ENCODE measurements at places on chromosomes 13 and 19.

- DNase-seq, result no peak
These were observed 70.5 kb upstream of the ZNF420 start for GRCh38 chr19:37007587-37008220.

DNA sequence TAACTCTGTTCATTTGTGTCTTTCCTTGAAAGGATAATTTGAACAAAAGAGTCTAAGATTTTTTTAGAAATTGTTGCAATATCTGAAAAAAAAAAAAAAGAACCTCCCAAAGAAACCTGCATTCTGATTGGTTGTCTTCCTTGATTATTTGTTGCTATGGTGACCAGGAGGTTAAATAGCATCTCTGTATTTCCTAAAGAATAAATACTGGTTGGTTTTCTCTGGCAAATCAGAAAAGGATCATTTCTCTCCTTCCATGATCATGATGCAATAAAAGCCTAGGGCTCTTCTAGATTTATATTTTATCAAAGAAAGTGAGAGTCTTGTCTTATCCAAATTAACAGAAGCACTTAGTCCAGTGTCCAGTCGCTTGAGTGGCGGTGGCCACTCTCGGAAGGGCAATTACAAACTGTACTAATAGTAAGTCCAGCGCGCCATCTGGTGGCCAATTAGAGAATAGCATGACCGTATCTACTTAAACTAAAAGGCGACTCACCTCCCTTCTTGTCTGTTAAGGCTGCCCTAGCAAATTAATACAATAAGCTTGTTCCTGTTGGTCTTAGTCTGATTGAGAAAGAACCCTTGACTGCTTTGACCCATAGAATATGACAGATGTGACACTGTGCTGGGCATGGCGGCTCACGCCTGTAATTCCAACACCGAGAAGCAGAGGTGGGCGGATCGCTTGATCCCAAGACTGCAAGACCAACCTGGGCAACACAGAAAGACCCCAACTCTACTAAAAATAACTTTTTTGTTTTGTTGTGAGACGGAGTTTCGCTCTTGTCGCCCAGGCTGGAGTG is 47.0 kb upstream of the PNMA8B start:
- peak; percentile 54 for DNase-seq

- no peak for DNase-seq
These were observed 3.4 kb downstream of the TMEM145 start for GRCh38 chr19:42316223-42317211.

- DNase-seq, result no peak
These were observed 32.2 kb upstream of the DOCK9 start for GRCh38 chr13:99009987-99010551.

DNA sequence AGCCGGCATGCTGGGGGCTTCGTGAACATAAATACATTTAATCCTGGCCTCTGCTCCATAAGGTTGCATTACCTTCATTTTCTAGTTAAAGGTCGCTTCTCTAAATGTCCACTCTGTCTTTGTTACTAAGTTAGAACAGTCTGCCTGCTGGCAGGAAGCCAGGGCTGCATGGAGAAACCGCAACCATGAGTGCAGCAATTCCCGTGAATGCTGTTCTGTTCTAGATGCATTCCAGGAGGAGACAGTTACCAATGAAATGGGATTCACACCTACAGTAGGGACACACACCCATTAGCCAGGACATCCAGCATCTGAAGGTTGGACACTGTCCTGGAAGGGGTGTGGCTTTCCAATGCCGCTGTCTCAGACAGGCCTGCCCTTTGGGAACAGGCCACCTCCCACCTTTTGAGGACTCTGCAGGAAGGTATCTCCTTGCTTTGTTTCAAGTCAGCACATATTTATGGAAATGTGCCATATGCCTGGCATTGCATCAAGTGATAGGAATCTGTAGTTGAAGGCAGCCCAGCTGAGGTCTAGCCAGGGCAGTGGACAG is 129.7 kb downstream of the SLC7A1 start:
- DNase-seq, result no peak

DNA sequence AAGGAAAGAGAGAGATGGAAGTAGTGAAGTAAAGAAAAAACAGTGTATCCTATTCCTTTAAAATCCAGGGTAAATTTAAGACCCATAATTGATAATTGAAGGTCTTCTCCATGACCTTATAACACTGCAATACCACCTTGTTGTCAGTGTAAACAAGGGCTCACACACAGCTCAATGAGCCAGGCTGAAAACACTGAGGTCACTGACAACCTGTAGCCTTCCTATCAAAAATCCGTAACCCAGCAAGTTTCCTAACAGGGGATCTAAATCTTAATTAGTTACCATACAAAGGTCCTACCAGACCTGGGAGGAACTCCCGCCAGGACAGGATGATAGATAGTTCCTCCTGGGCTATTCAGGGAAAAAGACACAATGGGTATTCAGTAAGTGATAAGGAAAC is 1677.1 kb downstream of the OLFM4 start:
- no peak for DNase-seq

DNA sequence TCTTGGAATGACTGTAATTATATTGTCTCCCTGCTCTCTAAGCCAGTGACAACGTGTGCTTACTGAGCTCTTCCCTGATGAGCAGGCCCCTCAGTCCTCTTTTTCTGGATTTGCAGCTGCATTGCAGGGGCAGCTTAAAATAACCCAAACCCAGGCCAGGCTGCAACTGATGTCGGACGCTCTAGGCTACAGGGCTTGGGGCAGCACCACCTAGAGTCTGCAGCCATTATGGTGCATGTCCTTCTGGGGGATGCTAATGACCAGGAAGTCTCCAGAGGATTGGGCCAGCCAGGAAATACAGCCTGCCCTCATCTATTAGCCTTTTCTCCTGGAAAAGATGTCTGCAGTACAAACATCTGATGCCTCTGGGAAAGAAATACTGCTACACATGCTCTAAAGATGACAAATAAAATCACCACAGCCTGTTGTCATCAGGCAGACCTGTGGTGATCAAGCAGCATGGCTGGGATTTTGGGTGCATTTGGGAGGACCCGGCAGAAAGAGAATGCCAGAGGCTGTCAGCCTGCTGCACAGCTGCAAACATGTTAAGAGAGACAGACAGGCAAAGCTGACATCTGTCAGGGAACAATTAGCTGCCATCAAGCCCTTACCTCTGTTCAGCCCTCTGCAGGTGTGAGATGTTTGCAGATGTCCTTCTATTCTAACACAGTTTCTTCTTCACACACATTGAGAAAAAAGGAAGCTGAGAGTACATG is 51.8 kb downstream of the CCDC70 start:
- DNase-seq, result no peak

DNA sequence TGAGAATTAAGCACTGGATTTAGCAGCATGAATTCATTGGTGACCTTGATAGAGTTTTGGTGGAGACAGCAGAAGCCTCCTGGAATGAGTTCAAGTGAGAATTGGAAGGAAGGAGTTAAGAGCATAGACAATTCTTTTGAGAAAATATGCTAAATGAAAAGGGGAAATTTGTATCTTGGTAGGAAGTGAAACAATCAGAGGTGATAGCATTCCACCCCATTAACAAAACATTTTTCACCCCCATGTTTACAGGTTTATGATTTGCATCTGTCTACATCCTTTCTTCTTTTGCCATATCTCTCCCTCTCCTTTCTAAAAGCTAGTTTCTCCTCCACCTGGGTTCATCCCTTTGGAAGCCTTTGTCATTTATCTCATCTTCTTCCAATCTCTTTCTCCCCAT is 27.5 kb downstream of the LNX2 start:
- no peak for DNase-seq

GRCh38 chr13:34695063-34695462 is 247.0 kb upstream of the NBEA start:
- DNase-seq, result no peak

Measured in GM19239 (cell line).